Tibial artery (tissue), 4 donors: ENCODE measurements at places on chromosomes 13 and 19.

DNA sequence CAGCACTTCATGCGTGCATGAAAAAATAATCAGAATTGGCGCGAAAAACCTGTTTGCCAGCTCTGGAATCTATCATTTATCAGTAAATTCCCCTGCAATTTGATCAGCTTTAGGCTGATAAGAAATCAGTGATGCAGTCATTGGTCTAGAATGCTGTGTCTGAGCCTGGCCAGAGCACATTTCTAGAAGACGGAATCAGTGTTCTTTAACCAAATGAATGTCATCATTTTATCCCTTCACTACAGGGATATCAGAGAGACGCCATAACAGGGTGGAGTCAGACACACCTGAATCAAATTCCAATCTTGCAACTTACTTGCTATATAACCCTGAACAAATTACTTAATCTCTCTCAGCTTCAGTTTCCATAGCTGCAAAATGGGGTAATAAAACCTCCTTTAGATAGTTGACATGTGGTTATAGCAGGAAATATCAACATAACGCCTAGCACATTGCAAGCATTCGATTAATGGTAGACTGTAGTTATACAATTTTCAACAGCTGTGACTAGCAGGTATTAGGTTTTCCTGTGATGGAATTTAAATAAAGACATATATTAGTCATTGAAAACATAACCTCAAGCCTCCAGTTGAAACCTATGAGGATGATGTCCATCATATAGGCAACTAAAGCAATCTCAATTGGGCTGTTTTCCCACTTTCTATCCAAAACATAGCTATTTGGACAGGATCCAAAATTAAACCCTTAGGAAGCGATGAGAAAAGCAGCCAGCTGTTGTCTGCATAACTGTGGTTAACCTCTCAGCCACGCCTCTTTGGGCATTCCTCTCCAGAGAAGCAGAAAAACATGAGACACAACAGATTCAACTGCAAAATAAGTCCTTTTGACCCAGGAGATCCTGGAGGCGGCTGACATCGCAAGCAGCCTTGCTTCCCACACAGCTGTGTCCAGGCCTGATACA lies 51.6 kb upstream of the UBL3 start:
- DNase-seq: no peak

GRCh38 chr13:93843082-93843481 lies 616.5 kb downstream of the GPC6 start:
- DNase-seq: no peak

GRCh38 chr19:38889803-38890202 lies 9.6 kb downstream of the SIRT2 start:
- DNase-seq: no peak

DNA sequence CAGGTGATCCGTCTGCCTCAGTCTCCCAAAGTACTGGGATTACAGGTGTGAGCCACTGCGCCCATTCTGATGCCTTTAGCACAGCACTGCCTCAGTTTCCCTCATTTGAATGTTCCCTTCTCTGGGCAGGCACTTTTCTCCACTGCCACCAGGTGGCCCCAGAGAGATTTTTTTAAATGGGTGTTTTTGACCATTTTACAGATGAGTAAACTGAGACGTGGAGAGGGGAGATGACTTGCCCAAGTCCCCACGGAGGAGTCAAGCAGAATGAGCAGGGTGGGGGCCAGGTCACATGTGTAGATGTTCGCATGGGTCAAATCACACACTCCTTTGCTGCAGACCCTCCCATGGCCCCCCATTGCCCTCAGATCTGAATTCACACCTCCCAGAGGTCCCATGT lies 3.2 kb upstream of the PDE4C start:
- no peak for DNase-seq

DNA sequence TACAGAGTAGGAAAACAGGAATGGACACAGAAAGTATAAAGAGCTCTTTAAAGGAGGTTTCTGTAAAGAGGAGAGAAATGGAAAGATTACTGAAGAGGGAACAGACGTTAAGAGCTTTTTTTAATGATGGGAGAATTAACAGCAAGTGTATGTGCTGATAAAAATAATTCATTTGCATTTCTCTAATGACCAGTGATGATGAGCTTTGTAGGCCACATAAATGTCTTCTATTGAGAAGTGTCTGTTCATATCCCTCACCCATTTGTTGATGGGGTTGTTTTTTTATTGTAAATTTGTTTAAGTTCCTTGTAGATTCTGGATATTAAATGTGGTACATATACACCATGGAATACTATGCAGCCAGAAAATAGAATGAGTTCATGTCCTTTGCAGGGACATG lies 40.0 kb downstream of the MYO16 start:
- DNase-seq: no peak

DNA sequence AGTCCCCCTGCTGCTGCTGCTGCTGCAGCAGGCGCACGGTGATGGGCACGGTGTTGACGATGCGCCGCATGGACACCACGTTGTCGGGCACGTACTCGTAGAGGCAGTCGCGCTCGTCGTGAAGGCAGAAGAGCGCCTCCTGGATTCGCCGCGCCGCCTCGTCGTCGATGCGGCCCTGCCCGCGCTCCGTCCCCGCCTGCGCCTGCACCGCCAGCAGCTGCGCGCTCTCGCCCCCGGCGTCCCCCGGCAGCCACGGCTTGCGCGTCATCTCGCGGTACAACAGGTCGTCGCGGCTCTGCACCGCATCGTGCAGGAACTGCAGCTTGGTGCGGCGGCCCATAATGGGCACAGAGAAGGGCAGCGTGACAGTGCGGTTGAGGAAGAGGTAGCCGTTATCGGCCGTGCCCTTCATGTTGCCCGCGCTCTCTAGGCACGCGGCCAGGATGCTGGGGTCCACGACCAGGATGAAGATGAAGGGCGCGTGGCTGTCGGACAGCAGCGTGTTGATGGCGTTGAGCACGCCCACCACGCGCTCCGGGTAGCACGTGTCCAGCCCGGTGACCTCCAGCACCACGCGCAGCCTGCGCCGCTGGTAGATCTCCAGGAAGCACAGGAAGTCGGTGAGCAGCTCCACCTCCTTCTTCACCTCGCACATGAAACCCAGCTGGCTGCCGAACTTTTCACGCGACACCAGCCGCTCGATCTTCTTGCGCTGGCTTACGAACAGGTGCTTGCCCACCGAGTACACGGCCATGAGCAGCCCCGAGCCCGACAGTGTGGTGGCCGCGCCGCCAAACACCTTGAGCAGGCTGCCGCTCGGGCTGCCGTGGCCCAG lies 8.1 kb downstream of the NKPD1 start:
- no peak for DNase-seq

GRCh38 chr19:47778049-47778953 lies at the start of gene SELENOW:
Gene SELENOW (plus strand): TSS chr19:47778703. CDS start chr19:47778786, 83 bp downstream.
- DNase-seq: peak; percentile 88

DNA sequence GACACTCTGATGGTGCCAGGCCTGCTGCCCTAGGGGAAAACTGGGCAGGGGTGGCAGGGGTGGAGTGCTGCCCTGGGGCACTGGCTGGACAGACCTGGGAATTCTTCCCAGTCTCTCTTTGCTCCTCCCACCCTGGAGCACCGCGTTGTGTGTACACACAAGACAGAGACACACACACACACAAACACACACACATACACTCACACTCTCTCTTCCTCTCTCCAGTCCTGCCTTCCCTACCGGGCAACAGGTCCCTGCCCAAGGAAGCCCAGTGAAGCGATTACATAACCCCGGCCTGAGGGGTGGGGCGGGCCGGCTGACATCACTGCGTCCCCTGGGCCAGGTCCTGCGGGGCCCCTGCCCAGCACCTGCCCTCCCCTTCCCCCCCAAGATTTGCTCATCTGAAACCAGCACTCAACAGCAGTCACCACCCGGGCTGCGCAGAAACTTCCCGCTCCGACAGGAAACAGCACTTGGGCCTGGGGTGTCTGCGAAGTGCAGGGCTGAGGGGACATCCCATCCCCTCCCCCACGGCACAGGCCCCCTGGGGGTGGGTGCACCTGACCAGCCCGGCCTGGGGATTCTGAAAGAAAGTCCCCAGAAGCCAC lies 1.2 kb downstream of the MKNK2 start:
- DNase-seq: peak; percentile 96

DNA sequence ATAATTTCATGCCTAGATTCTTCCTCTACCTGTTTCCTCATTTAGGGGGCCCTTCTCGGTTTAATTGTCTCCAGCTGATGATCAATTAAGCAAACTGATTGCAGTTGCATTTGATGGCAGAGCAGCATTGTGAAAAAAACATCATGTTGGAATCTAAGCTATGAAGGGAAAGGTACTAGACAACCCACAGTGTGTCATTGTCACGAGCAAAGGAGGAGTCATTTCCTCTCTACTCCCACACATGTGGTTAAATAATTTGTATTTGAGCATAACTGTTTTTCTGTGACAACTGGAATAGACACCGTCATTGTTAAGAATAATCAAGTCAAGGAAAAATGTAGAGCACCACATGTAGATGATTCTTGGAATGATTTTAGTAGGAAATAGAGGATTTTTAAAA lies 240.3 kb downstream of the DCT start:
- no peak for DNase-seq

GRCh38 chr13:20399515-20399914 lies 126.1 kb downstream of the CRYL1 start:
- DNase-seq: no peak

DNA sequence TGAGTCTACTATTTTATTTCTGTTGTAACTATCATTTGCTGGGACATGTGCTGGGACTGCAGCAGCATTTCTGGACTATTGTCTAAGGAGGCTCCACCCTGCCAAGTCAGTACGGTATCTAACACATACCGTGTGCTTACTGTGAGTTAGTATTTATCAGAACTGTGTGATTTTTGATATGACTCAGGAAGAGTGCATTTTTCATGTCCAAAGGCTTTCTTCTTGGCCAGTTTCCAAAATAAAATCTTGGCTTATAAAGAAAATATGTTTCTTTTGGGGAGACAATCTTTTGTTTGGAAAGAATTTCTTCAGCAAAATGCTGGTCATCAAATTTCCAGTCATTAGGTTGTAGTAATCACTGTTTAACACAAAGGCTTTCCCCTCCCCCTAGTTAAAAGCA lies 11.6 kb downstream of the PARP4 start:
- no peak for DNase-seq

DNA sequence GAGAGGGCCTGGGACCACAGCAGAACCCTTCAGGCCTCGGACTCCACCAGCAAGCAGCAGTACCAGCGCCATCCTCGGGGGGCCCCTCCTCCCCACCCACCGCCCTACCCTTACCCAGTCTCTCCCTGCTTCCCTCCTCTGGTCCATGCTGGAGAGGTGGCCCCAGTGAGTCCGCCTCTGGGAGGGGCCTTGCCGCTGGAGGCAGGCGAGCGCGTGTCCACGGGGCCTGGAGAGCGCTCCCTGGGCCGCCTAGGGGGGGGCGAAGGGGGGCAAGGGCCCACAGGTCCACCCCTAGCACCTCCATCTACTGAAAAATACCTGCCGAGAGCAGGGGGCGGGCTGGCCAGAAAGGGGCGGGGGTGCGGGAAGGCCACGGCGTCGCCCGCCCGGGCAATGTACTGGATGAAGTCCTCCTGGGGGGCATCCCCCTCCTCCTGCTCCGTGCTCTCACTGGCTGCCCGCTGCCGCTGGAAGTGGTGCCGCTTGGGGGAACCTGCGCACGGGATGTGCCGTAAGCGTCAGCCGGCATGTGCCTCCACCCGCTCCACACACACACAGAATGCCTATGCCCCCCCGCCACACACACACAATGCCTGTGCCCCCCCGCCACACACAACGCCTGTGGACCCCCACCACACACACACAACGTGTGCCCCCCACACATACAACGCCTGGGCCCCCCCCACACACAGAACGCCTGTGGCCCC lies 6.9 kb downstream of the CBARP start:
- no peak for DNase-seq

DNA sequence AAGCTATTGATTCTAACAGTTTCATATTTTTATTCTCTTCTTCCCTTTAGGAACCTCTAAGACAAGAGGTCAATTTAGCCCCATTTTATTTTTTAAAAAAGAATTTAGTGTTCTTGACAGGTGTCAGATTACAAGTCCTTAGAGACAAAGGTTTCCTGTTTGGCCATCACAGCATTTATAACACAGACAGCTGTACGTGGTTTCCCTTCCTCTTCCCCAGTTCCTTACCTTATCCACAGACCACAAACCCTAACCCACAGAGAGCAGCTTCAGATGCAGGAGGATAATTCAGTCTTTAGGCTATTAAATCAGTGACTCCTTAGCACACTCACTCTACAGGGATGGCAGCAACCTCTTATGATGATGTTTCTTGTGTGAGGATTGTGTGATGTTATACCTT lies 1210.1 kb downstream of the DIAPH3 start:
- no peak for DNase-seq

DNA sequence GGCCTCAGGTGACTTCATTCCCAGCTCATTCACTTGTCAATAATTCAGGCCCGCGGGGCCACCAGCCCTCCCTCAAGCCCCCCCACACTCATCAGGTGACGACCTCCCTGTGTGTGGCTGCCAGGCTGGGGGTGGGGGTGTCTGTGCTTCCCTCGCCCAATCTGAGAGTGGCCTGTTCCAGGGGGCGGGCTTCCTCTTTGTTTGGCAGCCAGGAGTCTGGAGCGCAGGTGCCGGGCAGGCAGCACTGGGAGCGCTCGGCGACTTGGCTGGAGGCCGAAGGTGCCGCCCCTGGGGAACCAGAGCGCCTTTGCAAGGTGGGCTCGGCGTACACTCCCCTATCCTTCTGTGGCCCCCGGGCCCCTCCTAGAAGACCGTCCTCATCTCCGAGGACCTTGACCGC lies 5.4 kb upstream of the ZNF98 start:
- no peak for DNase-seq

- DNase-seq: no peak
Measured at GRCh38 chr13:48983331-48983730, 7.6 kb downstream of the FNDC3A start.

DNA sequence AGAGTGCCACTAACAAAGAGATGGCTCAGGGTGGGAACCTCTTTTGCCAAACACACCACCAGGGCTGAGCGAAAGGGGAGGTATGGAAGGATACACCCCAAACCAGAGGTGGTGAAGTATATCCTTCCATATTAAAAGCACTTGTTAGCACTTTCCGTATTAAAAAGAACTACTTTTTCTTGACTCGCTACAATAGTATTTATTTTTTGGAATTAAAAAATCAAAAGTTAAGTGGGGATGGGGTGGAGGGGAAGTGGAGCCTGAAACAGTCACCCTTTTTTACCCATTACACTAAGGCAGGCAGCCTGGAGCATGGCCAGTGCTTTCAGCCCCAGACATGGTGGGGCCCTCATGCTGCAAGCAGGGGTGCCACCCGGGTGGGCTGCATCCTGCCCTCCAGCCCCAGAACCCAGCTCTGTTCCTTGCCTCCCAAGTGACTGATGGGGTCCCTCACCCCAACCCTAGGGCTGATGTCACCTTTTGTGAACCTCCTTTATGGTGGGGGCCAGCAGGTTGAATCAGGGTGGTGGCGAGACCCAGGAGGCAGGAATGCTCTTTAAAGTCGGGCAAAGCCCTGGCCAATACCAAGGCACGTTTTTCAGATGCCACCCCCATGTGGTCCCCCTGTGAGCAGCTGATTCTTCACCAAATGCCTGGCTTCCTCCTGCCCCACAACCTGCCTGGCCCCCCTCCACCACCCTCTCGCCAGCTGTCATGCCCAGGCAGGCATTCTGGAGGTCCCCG lies 31.0 kb downstream of the LYL1 start:
- DNase-seq: no peak

GRCh38 chr19:49188626-49189200 lies 31.1 kb downstream of the TRPM4 start:
- no peak for DNase-seq
